Kidney epithelial cell (primary cell): ENCODE measurements at places on chromosomes 1 and 21.

DNA sequence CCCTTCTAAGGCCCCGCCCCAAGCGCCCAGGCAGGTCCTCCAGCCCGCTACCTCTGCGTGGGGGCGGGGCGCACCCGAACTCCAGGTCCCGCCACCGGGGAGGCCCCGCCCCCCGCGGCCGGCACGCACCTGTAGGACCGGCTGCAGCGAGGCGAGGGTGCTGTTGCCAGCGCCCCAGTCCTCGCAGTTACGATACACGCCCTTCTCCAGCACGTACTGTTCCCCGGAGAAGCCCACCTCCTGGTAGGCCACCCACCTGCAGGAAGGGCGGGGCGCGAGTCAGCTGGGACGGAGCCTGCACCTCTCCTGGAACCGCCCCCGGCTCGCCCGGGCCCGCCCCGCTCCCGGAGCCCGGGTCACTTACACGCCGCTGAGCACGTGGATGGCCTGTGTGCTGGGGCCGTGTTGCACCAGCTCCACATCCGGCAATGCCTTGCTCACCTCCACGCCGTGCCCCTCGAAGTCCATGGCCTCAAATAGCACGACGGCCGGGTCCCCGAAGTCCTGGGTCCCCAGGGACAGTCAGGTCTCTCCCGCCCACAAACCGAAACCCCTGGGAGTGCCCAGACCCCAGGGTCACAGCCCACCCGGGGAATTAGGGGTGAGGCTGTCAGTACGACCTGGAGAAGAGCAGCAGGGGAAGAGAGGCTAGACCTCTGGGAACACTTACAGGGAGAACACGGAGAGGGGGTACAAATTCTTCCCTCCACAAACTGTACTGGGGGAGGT lies 17.3 kb downstream of the CRYBG2 start:
- no peak for DNase-seq

DNA sequence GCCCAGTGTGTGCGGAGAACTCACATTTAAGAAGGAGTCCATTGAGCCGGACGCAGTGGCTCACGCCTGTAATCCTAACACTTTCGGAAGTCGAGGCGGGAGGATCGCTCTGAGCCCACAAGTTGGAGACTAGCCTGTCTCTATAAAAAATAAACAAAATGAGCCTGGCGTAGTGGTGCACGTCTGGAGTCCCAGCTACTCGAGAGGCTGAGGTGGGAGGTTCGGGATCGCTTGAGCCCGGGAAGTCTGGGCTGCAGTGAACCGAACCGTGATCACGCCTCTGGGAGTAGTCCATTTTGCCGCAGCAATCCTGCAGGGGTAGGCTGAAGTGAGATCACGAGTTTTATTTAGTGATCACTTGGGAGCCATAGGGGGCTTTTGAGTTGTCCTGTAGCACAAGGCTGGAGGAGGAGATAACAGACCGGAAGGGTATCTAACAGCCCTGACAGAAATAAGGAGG lies 497 bp upstream of the FUCA1 start:
- DNase-seq: no peak

DNA sequence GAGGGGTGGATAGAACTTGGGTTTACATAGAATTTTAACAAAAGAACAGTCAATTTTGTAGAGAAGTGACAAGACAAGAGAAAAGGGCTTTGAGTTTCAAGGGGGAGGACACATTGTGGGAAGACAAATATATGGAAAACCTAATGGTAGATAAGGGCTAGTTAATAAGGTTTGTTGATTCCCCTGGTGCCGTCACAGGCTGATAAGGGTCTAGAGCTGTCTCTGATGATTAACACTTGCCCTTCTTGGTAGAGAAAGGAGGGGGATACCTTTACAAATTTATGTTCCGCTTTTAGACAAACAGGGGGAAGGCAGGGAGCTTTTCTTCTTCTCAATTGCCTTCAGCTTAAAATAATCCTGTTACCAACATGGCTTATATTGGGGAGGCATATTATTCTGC lies 124.3 kb downstream of the ETS2 start:
- DNase-seq: no peak

DNA sequence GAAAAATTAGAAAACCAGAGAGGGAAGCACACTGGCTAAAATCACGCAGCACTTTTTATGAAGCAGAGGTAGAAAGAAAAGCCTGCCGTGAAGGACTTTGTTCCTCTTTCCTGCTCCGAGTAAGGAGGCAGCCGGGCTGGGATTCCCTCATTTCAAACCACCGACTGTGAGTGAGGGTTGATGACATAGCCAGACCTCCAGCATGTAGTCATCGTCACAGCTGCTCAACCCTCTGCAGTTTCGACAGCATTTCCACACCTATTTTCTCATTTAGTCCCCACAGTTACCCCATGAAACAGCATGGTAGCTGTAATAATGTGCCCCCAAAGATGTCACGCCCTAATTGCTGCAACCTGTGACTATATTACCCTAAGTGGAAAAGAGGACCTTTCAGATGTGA lies 35.3 kb downstream of the FCRL5 start:
- no peak for DNase-seq

DNA sequence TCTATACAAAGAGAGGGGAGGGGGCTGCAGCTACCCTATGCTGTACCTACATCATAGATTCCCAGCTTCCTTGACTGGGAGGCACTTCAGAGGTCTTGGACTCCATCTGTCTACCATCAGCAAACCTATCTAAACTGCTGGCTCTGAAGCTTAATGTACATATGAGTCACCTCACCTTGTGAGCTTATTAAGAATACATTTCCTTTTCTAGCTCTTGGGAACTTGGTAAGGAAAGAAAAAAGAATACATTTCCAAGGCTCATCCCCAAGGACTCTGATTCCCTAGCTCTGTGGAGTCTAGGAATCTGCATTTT lies 50.0 kb upstream of the PRELP start:
- DNase-seq: peak; percentile 5

GRCh38 chr1:216075339-216075738 lies 347.9 kb downstream of the USH2A start:
- peak; percentile 5 for DNase-seq

DNA sequence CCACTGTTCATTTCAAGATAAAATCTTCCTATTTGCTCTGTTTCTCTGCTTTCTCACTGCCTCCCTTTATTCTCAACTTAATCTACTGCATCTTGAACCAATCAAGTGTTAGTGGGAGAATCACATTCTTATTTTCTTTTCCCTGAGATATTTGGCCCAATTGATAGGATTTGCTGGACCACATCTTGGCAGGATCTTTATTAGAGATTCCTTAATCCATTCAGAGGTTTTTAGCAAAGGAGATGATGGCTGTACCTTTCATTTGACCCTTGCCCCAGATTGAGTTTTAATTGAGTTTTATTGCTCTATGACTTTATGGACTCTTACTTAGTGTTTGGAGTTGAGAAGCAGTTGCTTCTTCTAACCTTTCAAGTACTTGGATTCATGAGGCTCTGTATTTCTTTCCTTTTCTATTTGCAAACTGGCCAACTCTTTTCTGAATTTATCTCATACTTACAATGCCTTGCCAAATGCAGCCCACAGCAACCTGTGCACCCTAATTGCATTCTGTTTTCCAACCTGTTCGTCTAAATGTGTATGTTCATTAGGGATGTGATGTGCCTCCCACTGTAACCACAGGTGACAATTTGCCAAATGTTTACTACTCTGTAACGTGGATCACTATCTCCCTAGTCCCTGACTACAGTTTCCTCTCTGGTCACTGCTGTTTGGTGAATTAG lies 274.8 kb upstream of the KAZN start:
- no peak for DNase-seq

GRCh38 chr1:43438006-43438405 lies 15.7 kb downstream of the HYI start:
- no peak for DNase-seq

DNA sequence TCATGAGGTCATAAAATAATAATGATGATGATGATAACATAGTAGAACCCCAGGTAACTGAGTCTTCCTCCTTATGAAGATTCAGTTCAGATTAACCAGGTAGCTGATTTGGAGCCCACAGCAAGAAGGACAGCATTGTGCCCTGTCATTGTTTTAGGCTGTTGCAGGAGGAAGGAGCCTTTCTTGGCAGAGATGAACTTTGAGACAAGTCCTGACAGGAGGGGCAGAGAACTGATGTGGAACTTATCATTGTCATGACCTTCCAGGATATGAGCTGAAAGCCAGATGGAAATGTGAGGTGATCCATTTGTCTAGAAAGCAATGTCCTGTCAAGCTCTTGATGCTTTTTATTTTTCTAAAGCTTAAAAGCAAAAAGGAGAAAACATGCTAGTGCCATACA lies 132.6 kb upstream of the COA6 start:
- no peak for DNase-seq
